ENCODE measurements at places on chromosomes 5 and 9.
A peak's percentile ranks its signal among the peaks of the same experiment; 100 is the strongest.

DNA sequence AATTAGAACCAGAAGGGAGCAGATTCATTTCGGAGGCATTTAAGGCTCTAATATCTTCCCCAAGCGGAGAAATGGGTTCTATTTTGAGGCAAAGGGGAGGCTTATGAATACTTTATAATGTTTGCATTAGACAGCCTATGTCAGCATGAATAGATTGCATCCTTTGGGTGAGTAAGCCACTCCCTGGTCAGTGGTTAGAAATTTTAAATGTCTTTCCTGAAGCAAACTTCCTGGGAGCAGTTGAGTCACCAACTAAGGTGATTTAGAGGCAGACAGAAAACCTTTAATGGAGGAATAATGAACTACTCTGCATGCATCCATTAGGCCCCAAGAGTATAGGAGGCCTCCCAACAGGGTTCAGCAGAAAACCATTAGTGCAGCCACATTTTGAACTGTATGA, 204.9 kb downstream of the ELAVL2 start:
- no peaks in the 10 kb centered on the region for H3K27me3 ChIP-seq
- H3K4me3 ChIP-seq: no peak overlapping the region
- no peak overlapping the region for H3K27ac ChIP-seq
- H3K36me3 ChIP-seq: no peaks in the 10 kb centered on the region
- no peaks in the 10 kb centered on the region for H3K4me1 ChIP-seq

- no peak overlapping the region for H3K27ac ChIP-seq
- no peak for DNase-seq
- no peaks in the 10 kb centered on the region for H3K4me1 ChIP-seq
- H3K4me3 ChIP-seq: no peak overlapping the region
- no peaks in the 10 kb centered on the region for H3K27me3 ChIP-seq
Measured at GRCh38 chr5:90871391-90871991, 312.9 kb downstream of the ADGRV1 start.

- no peak for DNase-seq
- H3K27ac ChIP-seq: peak overlapping the region; percentile 60
- no peaks in the 10 kb centered on the region for H3K36me3 ChIP-seq
- H3K4me3 ChIP-seq: peak overlapping the region; percentile 86
- peaks cover 5% of the 10 kb centered on the region for H3K4me1 ChIP-seq
Measured at GRCh38 chr9:21995666-21996398, 1.2 kb downstream of the CDKN2B-AS1 start.

- no peaks in the 10 kb centered on the region for H3K36me3 ChIP-seq
- no peaks in the 10 kb centered on the region for H3K27me3 ChIP-seq
- peaks cover 9% of the 10 kb centered on the region for H3K4me1 ChIP-seq
Measured at GRCh38 chr9:12702160-12702758, 9.1 kb downstream of the TYRP1 start.

GRCh38 chr5:77250021-77250420, 39.5 kb downstream of the PDE8B start:
- H3K4me1 ChIP-seq: no peaks in the 10 kb centered on the region
- DNase-seq: no peak
- H3K27ac ChIP-seq: no peak overlapping the region

DNA sequence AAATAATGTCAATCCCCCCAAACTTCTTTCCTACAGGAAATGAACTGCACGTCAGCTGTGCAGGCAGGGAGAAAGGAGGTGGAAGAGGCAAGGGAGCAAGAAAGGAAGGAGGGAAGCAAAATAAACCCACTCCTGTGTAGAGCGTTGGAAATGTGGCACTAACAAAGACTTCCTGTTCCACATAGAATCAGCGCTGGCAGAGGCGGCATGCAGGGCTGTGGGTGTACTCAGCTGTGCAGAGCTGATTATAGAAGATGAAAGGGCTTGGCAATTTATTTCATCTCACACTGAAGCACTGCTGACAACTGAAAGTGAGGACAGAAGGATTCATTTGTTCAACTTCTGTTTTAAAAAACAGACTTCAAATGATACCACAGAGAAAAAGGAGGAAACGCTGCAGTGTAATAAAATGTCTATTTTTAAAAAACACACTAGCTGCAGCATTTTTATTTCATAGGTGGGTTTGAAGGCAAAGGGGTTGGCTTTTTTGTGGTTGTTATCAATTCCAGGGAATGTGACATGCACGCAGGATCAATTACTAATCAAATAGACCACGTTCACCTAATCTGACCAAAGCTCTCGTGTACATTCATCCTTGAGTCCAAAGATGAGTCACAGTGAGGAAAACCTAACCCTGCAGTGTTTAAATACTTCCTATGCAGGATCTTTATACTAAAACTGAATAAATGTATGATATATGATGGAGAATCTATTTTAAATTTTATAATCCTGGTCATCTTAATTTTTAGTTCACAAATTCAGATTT, 583.5 kb downstream of the ZNF608 start:
- no peaks in the 10 kb centered on the region for H3K36me3 ChIP-seq
- no peaks in the 10 kb centered on the region for H3K4me1 ChIP-seq
- DNase-seq: no peak
- no peak overlapping the region for H3K27ac ChIP-seq

DNA sequence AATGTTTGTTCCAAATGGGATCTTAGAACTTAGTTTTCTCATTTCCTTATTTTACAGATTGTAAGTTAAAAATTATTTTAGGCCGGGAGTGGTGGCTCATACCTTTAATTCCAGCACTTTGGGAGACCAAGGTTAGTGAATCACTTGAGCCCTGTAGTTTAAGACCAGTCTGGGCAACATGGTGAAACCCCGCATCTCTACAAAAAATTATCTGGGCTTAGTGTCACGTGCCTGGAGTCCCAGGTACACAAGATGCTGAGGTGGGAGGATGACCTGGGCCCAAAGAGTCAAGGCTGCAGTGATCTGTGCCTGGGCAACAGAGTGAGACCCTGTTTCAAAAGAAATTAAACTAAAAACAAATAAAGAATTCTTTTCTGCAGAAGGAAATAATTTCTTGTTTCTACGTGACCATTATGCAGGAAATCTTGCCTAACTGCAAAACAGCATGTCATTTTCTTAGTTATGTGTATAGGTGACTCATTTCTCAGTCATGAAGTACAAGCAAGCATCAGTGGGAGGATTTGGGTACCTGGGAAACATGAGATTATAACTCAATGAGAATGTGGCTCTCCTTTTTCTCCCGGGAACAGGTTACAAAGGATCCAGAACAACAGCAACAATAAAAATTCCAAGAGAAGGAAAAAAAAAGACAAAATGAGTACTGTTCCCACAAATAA, 375.1 kb upstream of the ST8SIA4 start:
- no peaks in the 10 kb centered on the region for H3K4me1 ChIP-seq
- no peaks in the 10 kb centered on the region for H3K27me3 ChIP-seq
- no peaks in the 10 kb centered on the region for H3K36me3 ChIP-seq

DNA sequence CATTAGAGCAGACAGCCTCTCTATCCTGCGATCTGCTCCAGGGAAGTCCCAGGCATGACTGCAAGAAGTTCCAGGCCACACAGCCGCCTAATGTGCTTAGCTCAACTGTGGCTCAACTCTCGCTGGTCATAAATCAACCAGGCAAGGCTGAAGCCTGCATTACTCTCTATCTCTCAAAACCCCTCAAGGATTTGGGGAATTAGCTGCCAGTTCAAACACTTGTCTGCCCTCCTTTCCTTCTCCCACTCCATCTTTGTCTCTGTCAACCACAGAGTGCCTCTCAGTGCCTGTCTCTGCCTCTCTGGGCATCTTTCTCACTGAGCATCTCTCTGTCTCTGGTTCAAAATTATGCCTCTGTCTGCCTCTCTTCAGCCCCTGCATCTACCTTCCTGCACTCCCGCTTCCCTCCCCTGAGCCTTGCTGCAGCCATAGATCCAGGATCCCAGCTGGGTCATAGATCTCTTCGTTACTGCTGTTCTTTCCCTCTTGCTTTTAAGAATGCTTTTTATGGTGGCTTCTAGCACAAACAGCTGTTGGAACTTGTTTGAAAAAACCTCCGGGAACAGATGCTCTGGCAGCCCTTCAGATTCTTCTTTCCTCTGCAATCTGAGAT, 27.9 kb upstream of the GALNT10 start:
- no peak overlapping the region for H3K27ac ChIP-seq
- H3K4me3 ChIP-seq: no peak overlapping the region
- DNase-seq: no peak
- no peaks in the 10 kb centered on the region for H3K4me1 ChIP-seq
- no peaks in the 10 kb centered on the region for H3K27me3 ChIP-seq

DNA sequence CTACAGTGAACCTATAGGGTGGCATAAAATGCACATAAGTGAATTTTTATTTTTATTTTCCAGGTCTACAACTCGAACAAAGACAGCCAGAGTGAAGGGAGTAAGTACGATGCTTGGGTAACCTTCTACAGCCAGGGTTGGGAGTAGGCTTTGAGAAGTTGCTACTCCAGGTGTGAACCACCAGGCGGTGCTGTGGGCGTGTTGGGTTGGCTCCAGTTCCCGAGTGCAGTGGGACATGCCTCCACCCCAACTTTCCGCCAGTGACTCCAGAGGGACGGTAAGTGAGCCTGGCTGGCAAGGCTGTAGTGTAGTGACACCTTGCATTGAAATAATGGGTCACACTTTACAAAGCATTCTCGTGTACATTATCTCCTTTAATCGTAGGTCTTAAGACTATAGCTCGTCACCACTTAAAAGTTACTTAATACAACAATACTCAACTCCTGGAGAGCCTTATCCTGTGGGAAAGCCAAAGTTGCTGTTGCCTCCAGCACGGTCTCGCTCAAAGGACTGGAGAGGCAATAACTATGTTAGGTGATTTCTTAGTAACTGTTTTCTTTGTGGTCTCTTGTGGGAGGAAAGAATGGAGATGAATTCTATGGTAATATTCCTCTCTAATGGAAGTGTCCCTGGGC, 244.0 kb downstream of the ARHGAP26 start:
- H3K27me3 ChIP-seq: no peaks in the 10 kb centered on the region
- H3K36me3 ChIP-seq: no peaks in the 10 kb centered on the region
- no peak overlapping the region for H3K27ac ChIP-seq
- peak; percentile 54 for DNase-seq
- no peak overlapping the region for H3K4me3 ChIP-seq

- no peak overlapping the region for H3K27ac ChIP-seq
- H3K27me3 ChIP-seq: no peaks in the 10 kb centered on the region
- no peak for DNase-seq
- H3K4me3 ChIP-seq: no peak overlapping the region
Measured at GRCh38 chr9:15300218-15300617, 6.8 kb downstream of the TTC39B start.

- H3K4me1 ChIP-seq: peaks cover 21% of the 10 kb centered on the region
- H3K27ac ChIP-seq: peak overlapping the region; percentile 92
- no peaks in the 10 kb centered on the region for H3K27me3 ChIP-seq
- no peaks in the 10 kb centered on the region for H3K36me3 ChIP-seq
Measured at GRCh38 chr5:89457411-89458331, 574.7 kb upstream of the MEF2C start.

DNA sequence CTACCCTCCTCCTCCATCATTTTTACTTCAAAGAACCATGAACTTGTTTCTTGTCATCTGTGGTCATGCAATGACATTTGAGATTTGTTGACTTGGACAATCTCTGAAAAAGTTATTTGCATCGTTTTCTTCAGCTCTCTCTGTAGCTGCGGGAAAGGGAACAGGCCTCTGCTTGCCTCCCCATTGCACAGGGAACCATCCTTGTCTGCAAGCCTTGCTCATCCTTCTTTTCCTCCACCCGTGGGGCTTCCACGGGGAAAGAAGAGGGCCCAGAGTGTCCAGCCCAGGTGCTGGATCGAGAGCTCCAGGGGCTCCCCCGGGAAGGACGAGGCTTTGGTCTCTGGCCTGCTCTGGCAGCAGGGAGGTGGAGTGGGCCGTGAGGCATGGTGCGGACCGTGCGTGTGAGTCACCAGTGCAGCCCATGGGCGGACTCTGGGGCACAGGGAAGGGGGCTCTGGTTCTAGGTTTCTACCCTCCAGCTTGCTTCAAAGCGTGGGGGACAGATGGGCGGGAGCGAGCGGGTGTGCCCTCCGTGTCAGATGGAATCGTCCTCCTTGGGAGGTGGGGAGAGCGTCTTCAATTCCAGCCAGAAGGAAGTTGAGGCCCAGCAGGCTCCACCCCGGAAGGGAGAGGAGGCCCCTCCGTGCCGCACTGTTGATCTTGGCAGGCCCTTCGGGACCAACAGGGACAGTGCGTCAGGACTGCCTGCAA, 6.0 kb upstream of the IRX4 start:
- DNase-seq: no peak
- H3K4me1 ChIP-seq: no peaks in the 10 kb centered on the region
- no peaks in the 10 kb centered on the region for H3K36me3 ChIP-seq
- peaks cover 45% of the 10 kb centered on the region for H3K27me3 ChIP-seq
- no peak overlapping the region for H3K4me3 ChIP-seq
- no peak overlapping the region for H3K27ac ChIP-seq

DNA sequence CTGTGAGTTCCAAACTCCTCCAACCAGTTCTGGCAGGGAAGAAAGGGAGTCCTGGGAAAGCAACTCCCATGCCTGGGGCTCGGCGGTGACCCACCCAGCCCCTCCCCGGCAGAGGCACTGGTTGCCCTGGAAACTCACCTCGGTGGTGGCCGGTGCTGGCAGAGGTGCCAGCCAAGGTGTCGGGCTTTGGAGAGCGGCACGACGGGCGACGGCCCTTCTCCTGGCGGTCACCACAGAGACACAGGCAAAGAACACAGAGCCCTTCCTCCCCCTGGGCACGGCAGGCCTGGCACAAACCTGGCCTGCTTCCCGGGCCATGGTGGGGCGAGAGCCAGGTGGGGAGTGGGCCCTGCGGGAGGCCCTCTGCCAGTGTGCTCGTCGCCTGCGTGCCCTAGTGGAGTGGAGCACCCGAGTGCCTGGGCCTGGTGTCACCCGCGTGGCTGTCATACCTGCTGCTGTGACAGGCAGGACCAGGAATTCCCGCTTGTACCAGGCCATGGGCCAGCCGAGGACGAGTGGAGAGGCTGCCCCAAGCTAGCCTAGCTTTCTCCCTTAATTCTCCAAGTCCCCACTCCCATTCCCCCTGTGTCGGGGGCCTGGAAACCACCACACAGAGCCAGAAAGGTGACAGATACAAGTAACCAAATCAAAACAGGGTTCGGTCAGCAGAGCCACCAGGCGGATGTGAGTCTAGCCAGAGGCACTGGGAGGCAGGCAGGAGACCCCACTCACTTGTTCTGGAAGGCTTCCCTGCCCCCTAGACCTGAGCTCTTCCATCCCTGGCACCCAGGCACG, 8.2 kb upstream of the RALGDS start:
- H3K27ac ChIP-seq: peak overlapping the region; percentile 99
- no peak overlapping the region for H3K4me3 ChIP-seq
- H3K27me3 ChIP-seq: no peaks in the 10 kb centered on the region
- peak; percentile 46 for DNase-seq

DNA sequence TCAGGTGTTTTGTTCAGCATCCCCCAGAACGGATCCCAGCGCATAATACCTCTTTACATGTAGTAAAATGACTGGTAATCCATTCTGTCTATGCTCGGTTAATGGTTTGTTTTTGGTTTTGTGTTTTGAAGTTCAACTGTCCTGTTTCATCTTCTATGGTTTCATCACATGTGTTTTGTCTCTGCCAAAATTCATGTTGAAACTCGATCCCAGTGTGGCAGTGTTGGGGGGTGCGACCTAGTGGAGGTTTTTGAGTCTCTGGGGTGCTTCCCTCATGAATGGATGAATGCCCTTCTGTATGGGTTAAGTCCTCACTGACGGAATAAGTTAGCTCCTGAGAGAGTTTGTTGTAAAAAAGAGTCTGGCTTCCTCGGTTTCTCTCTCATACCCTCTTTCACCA, 317.4 kb downstream of the KDM4C start:
- no peak overlapping the region for H3K27ac ChIP-seq
- no peak for DNase-seq
- no peaks in the 10 kb centered on the region for H3K36me3 ChIP-seq
